BJ (cell line): ENCODE measurements at places on chromosomes 16 and 17. TPM values are rescaled to one million over a fixed set of nuclear protein-coding genes. Genes with fewer than 3 reads are reported as not detected.

Gene GPR179
- 0.01 TPM in 1 of 2 replicates, not detected in the other for polyA plus RNA-seq

- DNase-seq: no peak
Observed at GRCh38 chr16:49466529-49466831, 92.9 kb downstream of the C16orf78 start.

Gene CNGB1
- not detected in 2 replicates for polyA plus RNA-seq

DNA sequence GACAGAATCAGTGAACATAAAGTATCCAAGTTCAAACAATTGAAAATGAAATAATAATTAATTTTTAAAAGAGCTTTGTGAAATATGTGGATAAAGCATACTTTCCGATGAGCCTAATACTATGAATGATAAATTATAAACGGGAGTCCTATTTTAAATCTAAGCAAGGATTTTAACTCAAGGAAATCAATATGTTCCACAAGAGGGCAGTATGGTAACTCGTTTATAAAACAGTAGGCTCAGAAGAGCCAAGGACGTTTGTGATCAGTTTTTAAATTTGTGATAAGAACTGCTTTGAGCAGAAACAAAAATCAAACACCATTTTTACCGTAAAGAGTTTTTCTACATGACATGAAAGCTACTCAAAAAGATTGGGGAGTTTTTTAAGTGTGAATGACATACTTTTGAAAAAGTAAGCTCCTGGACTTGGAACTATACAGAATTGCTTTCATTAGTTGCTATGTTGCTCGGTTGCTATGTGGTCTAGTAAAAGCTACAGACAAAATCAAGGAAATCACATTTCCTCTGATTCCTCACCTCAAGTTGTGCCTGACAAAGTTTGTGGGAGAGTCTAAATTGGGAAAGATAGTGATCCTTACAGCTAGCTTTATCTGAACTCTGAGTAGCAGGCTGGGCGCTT, 11.8 kb upstream of the TEKT1 start:
- DNase-seq: no peak
